ENCODE measurements at places on chromosomes 5 and 9.

GRCh38 chr9:90737742-90738141 is 63.9 kb upstream of the SYK start:
- ATAC-seq, result no peak

DNA sequence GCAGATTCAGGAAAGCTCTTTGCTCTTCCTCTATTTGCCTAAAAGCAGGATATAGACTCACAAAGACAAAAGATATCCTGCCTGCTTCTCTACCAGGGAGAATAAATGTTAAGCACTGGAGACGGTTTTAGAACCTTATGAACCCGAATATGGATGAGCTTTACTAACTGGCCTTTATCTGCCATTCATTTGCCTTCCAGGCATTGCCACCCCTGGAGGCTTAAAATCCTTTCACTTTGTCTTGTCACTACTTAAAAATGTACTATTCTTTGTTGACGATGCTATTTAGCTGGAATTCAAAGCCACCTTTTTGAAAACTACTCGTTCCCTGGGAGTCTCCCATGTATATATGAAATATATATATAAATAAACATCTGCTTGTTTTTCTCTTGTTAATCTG is 23.2 kb upstream of the LVRN start:
- no peak for ATAC-seq

DNA sequence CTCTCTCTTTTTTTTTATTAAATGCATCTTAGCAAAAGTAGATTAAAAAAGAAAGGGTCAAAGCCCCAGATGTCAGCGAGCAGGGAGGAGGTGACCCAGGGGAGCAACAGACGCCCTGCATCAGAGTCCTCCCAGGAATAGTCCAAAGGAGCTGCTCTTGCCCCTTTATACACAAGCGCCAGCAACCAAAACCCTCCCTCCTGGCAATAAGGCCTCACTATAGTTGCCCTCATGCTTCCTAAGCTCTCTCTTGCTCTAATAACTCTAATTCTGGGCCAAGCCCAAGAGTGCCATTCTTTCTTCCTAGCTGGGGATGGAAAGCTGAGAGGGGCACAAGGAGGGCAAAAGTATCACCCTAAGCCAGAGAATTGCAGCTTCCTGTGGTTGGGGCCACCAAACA is 26.3 kb downstream of the PCDHGC5 start:
- ATAC-seq, result no peak

DNA sequence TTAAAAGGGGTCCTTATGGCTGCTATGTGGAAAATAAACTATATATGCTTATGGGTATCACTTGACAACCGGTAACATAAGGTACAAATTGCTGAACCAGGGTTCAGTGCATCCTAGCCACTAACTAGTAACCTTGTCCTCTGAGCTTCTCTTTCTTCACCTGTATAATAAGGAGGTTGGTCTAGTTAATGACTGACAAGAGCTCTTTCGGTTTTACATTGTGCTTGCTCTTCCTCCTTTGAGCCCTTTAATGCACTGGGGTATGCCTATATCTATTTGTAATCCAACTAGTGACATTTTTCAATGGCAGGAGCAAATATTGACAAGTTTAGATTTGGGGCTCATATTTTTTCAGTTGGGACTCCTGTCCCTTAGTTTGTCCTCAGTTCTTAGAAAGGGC is 66.1 kb downstream of the NPR3 start:
- no peak for ATAC-seq

DNA sequence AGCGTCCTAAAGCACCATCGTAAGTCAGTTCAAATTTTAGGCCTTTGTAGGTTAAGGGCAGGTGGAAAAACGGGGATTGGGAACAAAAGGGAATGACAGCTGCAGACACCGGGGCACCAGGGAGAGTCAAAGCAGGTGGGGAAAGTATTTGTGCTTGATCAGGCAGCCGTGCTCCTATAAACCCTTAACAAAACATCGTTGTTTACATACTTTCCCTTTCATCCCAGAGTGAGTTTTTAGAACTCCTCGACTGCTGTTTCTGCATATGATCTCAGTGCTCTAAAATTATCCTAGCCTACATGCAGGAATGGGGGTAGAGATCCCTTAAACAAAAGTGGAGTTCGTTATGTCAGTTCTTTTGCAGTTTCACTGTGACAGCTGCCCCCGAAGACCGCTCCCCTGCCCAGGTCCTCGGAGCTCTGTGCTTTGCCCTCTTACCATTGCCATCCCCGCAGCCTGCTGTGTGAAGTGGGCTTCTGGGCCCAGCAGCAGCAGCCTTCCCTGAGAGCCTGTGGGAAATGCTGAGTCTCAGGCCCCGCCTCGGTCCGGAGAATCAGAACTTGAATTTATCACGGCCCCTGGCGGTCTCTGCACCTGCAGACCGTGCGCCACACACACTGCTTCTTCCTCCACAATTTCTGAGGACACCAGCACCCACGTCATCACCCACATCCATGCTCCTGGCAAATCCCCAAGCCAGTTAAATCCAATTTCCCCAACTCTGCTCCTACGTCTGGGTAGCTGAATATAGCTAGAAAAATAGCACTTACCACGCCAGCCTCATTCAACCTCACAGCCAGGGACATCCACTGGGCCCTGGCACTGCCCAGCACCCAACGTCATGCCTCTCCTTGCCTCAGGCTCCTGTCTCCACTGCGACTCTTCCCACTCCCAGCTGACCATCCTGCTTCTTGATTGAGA is 86.8 kb downstream of the NSUN2 start:
- no peak for ATAC-seq

GRCh38 chr5:32520356-32520755 is 65.0 kb upstream of the SUB1 start:
- no peak for ATAC-seq

DNA sequence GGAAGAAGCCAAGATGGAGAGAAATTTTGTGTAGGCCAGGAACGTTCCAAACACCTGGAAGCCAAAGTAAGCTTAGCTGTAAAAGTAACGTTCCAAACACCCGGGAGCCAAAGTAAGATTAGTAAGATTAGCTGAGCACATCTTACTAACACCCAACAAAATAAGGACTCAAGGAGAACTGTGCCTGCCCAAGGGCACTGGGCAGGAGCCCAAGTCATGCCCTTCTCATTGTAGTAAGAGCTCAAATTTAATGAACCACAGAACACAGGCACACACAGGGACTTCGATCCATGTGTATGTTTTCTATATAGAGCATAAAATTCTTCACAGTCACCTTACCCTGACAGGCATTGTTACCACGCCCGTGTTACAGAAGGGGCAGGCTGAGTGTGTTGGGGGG is 36.1 kb upstream of the NXNL2 start:
- no peak for ATAC-seq

DNA sequence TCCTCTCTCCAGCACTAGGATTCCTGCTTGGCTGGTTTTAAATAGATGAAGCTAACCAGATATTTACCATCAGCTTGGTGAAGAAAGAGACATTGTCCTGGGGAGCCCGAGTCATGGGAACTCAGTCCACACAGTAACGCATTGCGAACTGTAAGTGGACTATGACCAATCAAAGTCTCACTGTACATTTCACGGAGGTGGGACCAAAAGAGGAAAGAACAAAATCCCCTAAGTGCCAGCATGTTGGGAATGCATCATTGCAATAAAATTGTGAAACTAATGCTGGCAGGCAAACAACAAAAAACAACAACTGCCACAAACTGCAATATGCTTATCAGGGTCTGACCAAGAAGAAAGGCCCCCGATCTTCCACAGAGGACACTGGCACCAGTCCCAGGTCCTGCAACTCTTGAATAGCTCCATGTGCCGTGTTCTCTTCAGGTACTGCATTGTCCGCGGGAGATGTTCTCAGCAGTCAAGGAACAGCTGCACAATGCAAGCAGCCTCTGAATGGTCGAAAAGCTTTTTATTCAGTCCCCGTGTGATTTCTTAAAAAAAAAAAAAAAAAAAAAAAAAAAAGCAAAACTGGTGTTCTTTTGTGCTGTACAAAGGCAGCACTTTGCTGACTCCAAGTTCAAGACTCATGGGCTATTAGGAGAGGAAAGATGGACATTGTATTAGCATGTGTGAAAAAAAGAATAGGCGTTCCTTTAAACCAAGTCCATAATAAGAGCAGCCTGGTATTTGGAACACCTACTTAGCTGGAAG is 38.1 kb downstream of the SEMA6A start:
- no peak for ATAC-seq

DNA sequence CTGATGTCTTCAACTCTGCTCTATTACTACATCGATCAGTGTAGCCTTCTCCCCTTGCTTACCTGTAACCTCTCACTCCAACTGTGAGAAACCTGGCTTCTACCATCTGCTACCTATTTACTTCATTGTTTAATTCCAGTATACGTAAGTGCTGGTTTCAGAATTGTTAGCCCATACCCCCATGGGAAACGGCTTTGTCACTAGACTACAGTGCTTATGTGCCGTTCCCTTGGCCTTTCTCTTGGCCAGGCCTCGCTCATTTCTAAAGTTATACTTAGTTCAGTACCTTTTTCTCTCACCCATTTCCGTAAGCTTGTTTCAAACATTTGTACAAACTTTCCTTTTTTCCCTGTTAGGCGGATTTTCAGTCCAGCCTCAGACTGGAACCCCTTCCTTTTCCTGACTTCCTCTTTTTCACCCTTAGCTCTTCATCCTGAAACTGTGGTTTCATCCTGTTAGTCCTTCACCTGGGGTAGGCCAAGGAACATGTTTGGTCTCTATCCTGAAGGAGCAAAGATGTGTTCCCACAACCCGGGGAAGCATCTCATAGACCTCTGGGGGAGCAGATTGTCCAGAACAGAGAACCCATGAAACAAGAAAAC is 21.7 kb downstream of the ALG2 start:
- no peak for ATAC-seq

DNA sequence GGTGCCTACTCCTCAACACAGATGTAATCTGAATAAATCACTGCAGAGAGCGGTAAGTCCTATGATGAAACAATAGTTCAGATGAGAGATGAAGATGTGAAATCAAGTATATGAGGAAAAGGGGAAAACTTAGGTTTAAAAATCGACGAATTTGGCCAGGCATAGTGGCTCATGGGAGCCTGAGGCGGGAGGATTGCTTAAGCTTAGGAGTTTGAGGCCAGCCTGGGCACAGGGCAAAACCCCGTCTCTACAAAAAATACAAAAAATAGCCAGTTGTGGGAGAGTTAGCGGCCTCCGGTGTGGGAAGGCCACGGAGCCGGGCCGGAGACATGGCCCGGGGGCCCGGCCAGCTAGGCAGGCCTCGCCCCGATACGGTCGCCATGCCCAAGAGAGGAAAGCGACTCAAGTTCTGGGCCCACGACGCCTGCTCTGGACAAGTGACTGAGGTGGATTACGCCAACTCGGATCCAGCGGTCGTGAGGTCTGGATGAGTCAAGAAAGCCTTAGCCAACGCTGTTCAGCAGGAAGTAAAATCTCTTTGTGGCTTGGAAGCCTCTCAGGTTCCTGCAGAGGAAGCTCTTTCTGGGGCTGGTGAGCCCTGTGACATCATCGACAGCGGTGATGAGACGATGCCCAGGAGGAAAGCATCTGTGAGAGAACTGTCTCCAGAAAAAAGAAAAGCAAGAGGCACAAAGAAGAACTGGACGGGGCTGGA is 62.8 kb upstream of the SUB1 start:
- ATAC-seq, result peak; percentile 91

DNA sequence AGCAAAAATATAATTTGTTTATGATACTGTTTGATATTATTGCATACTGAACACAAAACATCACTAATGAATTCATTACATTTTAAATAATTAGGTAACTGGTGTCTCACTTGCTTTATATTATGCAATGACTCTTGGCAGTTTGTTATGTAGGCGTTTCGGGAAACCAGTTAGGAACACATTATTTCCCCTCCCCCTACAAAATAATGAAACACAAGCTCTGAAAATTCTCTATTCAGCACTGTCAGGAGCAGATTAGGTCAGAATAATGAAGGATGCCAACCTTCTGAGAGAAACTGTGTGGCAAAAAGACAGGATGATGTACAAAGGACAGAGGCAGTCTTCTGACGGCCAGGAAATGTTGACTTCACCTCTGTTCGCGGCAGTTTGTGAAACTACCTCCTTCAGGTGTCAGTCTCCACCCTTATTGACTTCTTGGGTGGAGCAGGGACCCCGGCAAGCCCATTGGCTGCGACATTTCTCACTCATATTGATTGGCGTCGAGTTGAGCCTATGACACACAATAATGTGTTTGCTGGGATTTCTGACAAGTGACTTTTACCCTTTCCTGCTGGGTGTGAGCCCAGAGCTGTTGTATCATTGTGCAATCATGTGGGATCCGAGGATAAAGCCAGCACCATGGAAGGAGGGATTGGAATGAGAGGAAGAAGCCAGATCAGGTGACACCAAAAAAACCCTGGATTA is 33.9 kb downstream of the SH3PXD2B start:
- no peak for ATAC-seq

DNA sequence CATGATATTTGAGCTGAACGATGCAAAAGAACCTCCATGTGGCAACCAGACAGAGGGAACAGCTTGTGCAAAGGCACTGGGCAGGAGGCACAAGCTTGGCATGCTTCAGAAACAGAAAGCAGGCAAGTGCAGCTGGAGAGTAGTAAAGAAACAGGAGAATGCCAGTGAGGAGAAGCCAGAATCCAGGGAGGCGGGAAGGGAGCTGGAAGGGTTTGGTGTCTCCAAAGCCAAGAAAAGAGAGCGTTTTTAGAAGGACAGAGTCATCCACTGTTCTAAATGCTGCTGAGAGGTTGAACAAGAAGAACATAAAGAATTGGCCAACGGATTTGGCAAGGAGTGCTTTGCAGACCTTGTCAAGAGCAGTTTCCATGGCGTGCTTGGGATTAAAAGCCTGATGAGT is 124.7 kb downstream of the TLE1 start:
- no peak for ATAC-seq

GRCh38 chr5:53478411-53479044 is 1.9 kb upstream of the FST start:
- ATAC-seq, result peak; percentile 15

GRCh38 chr9:83699615-83700014 is 8.1 kb downstream of the UBQLN1 start:
- no peak for ATAC-seq

DNA sequence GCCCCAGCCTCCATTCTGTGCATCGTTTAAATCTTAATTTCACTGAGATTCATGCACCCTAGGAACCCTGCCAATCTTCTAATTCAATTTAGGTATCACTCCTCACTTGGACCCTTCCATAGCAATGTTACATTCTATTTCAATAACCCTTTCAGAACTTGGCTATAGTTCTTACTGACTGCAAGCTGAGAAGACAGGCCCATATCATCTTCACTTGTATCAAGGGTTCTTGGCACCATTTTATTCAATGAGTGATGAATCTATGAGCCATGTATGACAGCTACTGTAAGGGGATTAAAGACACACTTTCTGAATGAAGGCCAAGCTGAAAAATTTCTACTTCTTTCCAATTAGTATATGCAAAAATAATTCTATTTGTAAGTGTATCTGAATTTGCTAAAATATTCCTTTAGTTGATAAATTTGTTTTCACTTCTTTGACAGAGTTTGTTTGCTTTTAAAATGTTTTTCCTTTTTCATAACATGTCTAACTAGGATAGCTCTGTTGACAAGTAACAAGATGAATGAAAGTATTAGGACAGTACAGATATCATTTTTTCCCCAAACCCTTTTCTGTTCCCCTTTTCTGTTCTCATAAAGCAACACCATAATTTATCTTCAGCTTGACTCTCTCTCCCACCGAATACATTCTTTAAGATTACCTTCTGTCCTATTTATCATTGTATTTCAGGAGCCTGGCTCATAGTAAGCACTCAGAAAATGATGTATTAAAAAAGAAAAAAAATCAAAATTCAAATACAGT is 9.6 kb downstream of the ITGA2 start:
- ATAC-seq, result peak; percentile 45
